ENCODE measurements at places on chromosomes 12 and 14.

DNA sequence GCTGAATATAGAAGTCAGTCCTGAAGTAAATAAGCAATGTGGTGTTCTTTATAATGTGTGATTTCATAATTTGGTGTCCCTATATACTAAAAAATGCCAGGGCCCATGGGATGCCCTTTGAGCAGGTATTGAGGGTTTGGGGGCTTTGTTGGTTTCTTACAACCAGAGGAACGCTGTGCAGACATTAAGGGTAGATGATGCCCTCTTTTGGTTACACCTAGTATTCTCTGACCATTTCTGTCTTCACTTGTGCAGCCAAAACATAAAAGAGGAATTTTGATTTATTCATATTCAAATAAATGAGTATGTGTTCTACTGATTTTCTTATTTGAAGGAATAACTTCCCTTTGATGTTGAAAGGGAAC, 3.0 kb downstream of the LGR5 start:
- no peak for DNase-seq

DNA sequence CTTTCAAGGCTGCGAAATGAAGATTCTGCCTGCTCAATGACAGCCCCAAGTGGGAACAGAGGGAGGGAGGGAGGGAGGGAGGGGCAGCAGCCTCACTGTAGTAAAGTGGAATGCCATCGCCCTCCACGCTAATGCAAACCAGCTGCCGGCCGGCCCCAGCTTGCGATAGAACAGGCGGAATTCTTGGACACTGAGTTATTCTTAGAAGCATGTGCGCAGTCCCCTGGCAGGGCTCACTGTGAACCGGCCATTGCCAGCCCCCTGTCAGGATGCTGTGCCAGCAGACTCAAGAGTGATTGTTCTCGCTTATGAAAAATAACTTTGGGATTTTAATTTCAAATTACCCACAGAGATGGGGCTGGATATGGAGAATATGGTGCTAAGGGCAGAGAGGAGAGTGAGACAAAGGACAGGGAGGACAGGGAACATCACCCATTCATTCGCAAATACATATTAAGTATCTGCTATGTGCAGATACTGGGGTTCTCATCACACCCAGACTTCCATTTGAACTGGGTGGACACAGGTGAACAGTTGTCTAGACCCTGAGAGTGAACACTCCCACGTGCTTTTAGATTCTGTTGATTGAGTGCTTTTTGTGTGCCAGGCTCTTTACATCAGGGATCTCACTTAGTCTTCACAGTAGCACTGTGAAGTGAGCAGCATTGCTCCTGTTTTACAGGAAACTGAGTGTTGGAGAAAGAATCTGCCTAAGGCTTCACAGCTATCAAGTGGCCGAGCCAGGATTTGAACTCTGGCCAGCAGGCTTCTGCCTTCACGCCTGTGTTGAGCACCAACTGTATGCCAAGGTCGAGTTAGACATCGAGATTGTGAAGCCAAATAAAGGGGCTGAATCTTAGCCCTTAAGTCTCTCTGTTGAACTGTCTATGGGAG, 192.9 kb downstream of the C12orf75 start:
- no peak for DNase-seq

DNA sequence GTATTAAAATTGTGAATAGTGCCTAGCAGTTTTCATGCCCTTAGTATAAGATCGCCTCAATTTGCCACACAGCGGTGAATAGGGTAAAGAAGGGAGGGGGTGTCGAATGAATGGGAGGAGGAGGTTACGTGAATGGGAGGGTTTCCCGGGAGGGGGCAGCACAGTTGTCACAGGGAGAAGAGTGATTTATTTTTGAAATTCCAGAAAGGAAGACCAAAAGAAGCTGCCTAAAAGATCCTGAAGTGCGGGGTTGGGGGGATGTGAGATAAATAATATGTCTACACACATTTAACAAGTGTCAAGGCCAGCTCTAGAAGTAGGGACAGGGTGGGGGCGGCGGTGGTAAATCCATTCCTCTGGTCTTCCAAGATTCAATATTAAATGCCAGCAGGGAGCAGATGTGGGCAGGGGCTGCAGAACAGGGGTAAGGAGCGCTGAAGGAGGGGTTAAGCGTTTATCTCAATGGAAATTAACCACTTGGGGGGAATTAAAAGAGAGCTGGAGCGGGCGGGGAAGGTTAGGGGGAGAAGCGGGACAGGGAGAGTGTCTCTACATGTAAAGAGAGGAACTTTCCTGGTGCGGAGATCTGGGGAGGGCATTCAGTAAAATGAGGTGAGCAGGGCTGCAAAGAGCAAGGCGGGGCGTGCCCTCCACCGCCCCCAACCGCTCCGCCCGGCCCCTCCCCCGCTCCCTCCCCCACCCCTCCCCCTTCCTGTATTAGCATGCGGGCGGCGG, 867 bp downstream of the C12orf42 start:
- no peak for DNase-seq

DNA sequence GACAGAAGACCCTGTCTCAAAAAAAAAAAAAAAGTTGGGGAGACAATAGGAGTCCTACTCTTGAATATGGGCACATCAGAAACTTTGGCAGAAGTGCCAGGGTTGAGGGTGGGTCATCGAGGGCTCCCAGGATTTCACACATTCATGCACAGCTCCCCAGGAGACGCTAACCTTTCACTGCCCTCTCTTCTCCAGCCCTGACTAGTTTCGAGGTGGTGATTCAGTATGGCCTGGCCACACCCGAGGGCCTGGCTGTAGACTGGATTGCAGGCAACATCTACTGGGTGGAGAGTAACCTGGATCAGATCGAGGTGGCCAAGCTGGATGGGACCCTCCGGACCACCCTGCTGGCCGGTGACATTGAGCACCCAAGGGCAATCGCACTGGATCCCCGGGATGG, 29.4 kb upstream of the LRP1-AS start:
- no peak for DNase-seq

DNA sequence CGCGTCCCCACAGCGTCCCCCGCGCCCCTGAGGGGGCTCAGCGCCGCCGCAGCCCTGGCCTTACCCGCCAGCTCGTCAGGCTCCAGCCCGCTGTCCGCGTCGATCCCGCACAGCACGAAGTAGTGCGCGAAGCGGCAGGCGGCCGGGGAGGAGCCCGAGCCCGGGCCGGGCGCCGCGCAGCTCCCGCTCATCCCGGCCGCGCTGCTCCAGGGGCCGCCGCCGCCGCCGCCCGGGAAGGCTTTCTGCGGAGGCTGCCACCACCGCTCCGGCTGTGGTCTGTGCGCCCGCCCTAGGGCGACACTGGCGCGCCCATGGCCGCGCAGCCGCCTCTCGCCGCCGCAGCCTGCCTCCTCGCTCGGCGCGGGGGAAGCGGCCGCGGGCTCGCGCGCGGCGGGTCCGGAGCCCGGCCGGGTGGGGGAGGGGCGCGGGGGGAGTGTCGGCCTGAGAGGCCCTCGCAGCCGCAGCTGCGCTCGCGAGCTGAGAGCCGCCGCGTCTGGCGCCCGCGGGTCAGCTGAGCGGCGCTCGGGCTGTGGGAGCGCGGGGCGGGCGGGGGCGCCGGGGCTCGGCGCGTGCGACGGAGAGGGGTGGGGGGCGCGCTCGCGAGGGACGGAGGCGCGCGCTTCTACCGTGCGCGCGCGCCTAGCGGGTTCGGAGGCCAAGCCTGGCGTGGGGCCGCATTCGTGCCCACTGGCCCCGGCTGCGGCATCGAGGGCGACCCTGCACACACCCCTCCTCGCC, at the start of gene DENND5B:
DENND5B (minus strand) TSS at position 495 of the 738 bp plus-strand sequence; CDS start at position 191, 304 bp downstream.
- DNase-seq, result no peak

DNA sequence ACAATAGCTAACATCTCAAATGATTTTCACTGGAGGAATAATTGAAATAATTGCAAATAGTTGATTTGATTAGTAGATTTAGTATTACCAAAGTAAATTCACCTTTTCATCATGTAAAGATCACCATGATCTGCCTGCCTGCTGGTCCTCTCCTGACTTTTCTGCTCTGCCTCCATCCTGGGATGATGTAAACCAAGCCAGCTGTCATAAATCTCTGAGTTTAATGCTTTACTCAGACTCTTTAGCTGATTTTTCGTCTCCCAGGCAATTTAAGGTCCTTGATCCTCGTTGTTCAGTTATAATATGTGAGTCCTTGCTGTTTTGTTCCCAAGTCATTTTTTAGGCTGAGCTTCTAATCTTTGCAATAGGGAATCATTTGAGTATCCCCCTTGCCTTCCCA, 138.0 kb downstream of the ANO4 start:
- DNase-seq, result no peak

DNA sequence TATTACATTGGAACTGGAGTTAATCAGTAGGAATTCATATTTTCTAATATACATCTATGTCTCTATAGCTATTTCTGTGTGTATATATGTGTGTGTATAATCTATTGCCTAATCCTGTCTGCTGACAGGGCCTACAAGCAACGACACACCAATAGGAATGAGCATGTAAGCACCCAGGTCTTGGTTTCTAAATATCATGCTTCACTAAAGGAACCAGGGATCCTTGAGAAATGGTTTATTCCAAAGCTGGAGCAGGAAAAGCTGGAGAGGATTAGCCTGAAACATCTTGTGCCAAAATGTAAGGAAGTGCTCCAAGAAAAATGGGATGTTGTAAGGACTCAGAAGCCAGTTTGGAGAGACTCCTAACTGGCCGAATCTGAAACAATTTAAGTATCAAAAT, 29.3 kb upstream of the LGALS3 start:
- DNase-seq, result no peak

GRCh38 chr14:93830753-93831461, 42.6 kb upstream of the PRIMA1 start:
- no peak for DNase-seq

DNA sequence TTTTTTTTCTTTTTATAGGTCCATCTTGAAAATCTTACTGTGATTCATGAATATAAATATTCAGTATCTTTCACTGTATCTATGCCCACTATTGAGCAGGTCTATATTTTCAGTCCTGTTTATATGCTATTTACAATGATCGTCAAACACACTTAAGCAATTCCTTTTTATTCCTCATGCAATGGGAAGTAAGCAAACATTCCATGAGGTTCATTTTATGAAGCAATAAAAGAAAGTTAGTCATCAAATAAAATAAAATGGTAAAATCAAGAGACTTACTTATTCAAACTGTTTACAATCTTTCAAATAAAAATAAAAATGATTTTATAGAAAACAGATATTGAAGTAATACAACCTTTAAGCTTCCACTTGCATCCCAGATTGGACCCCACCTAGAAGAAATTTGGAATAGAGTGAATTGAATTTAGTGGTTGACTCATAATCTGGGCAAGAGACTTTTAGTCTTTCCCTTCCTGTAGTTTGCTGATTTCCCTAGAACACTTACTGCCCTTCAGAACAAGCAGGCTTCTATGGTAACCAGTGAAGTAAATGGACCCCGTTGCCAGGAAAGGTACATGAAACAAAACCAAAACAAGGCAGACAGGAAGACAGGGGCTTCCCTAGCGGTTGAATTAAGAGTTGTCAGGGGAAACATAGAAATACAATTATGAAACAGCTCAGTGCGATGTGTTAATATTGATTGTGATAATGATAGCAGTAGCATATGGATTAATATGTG, 241.0 kb upstream of the ATP2B1 start:
- DNase-seq, result no peak

GRCh38 chr14:50928002-50928635, 16.2 kb downstream of the PYGL start:
- no peak for DNase-seq

GRCh38 chr12:268483-268840, 5.8 kb upstream of the SLC6A13 start:
- no peak for DNase-seq

- DNase-seq, result no peak
Measured at GRCh38 chr14:59318908-59319307, 130.4 kb downstream of the DAAM1 start.

GRCh38 chr12:106245767-106246166, 2.1 kb downstream of the CKAP4 start:
- no peak for DNase-seq

GRCh38 chr12:110940296-110940695, 19.9 kb upstream of the MYL2 start:
- no peak for DNase-seq

DNA sequence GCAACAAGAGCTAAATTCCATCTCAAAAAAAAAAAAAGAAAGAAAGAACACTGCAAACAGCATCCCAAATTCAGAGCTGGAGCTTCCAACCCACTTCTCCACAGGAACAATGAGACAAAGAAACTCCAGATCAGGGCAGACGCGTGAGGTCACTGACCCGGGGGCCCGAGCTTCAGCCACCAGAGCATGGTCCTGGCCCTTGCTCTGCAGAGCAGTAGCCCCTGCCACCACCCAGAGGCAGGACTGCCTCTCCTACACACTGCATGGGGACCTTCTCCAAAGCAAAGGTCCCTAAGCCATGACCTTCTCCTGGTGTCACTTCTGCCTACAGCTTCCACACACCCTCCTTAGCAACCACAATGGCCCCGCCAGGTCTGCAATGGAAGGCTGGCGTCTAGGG, 53.1 kb downstream of the CCNK start:
- no peak for DNase-seq

GRCh38 chr14:72906879-72907278, 13.0 kb upstream of the DPF3 start:
- no peak for DNase-seq

DNA sequence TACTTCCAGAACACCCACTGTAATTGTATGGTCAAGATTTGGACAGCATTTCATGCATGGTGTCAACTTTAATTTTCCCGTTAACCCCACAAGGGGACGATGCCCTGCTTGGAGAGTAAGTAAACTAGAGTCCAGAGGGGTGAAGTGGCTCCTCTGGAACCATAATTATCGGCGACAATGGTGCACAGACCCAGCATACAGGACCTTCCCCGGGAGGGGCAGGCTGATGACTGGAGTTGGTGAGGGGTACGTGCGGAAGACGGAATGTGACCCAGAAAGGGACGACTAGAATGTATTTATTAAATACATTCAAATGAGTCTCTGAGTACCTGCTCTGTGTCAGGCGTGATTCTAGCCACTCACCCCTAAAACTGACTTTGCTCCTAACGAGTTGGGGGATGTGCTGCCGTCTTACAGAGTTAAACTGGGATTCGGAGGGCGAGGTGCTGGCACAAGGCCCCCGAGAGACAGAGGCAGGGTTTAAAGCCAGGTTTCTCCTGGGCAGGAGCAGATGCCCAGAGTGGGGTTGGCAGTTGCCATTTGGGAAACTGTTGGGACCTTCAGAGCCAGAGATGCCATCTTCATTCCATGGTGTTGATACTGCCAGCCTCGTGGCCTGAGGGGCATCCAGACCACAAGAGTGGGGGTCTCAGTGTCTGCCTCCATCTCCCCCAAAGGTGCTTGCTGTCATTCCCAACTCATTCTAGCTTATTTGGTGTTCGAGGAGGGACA, 10.9 kb downstream of the RTL1 start:
- no peak for DNase-seq

- no peak for DNase-seq
Measured at GRCh38 chr12:52331833-52332232, 10.6 kb upstream of the KRT83 start.

- DNase-seq, result no peak
Measured at GRCh38 chr12:116508145-116509121, 50.7 kb upstream of the MAP1LC3B2 start.

GRCh38 chr12:108850854-108851573, 6.4 kb downstream of the SSH1 start:
- no peak for DNase-seq

All from activated CD8-positive, alpha-beta memory T cell treated with anti-CD3 and anti-CD28 coated beads for 48 hours (primary cell).